ENCODE measurements at places on chromosomes 2 and 18. TPM values are rescaled to one million over a fixed set of nuclear protein-coding genes. Genes with fewer than 3 reads are reported as not detected.

DNA sequence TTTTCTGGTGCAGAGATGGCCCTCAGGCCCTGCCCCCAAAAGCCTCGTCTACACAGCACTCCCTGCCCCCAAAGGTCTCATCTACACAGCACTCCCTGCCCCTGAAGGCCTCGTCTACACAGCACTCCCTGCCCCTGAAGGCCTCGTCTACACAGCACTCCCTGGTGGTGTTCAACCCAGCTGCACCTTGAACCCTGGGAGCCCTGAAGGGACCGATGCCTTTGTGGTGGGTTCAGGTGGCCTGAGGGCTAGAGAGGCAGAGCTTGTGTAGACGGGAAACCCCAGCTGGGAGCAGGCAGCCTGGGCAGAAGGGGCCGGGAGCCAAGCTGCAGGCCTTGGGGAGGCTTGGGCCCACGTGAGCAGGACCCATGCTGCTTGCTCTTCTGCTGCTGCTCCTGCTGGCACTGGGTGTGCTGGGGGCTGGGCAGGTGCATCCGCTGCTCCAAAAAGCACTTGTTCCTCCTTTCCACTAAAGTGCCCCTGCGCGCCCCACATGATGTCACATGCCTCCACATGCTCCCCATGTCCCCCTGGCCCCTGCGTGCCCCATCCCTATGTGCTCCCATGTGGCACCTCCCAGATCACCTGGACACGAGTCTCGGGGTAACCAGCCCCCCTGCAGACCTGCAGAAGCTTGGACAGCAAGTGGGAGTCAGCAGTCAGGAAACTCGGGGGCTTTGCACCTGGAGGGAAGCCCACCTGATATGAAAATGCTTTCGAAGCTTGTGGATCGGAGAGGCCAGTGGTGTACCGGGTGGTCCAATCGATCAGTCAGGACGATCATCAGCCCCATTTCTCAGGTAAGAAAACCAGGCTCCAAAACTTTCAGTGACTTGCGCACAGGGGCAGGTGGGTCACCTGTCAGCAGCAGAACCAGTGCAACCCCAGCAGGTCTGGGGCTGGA, 94.9 kb upstream of the CTDP1 start:
- DNase-seq: no peak

DNA sequence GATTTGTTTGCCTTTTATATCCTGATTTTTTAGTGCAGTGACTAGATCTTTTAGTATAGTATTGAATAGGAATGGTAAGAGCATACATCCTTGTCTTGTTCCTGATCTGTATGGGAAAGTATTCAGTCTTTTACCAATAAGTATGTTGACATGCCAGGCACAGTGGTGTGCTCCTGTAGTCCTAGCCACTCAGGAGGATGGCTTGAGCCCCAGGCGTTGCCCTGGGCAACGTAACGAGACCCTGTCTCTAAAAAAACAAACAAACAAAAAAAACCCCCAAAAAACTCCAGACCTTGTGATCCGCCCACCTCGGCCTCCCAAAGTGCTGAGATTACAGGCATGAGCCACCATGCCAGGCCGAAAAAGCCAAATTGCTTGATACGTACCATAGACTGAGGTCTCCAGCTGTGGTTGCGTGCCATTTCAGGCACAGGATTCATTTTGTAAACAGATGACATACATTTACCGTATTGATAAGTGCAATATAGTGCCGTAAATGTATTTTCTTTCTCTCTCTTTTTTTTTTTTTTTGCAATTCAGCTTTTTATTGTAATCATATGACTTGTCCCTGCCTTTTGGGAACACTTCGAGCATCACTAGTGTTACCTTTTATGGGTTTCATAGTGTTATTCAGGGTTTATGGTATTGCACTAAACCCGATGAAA, 18.5 kb downstream of the BIRC6 start:
- DNase-seq: no peak

GRCh38 chr2:65204461-65205210, 23.0 kb upstream of the ACTR2 start:
- no peak for DNase-seq

- no peak for DNase-seq
Observed at GRCh38 chr2:105912081-105912480, 167.4 kb downstream of the NCK2 start.

- DNase-seq: peak; percentile 81
Observed at GRCh38 chr2:159904127-159904958, 106.3 kb upstream of the CD302 start.

- DNase-seq: no peak
Observed at GRCh38 chr2:167794554-167795255, 452.7 kb downstream of the STK39 start.

EVA1A gene
- 12.7 TPM for total RNA-seq

- peak; percentile 10 for DNase-seq
Observed at GRCh38 chr2:179239195-179239594, 25.4 kb downstream of the SESTD1 start.

- no peak for DNase-seq
Observed at GRCh38 chr2:16238786-16239185, 298.4 kb downstream of the MYCN start.

FNDC4 gene
- 0.85 TPM for total RNA-seq

GRCh38 chr2:127194447-127194846, 25.7 kb downstream of the CYP27C1 start:
- DNase-seq: no peak

- DNase-seq: no peak
Observed at GRCh38 chr2:163757814-163758213, 22.0 kb upstream of the FIGN start.

DNA sequence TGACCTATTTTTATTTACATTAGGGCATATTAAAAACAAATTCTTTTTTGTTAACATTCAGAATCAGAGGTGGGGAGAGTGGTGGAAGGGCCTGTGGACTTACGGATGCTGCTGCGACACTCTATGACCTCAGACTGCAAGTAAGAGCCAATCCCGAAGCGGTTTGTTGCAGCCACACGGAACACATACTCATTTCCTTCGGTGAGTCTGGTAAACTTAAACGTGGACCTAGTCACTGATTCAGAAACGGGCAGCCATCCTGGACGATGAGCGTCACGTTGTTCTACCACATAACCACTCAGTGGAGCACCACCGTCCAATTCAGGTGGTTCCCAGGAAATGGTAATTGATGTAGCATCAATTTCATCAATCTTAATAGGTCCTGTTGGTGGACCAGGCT, 61.9 kb downstream of the PLEKHA3 start:
- DNase-seq: no peak

ACKR3 gene
- total RNA-seq: 7.1 TPM

All from thymus (tissue), 14 donors.